ENCODE measurements at places on chromosomes 6 and 20.

- no peak for DNase-seq
These were observed 266.3 kb downstream of the ERMARD start for GRCh38 chr6:170017603-170018320.

GRCh38 chr6:155171747-155172449 is 91.9 kb upstream of the CLDN20 start:
- DNase-seq = no peak

DNA sequence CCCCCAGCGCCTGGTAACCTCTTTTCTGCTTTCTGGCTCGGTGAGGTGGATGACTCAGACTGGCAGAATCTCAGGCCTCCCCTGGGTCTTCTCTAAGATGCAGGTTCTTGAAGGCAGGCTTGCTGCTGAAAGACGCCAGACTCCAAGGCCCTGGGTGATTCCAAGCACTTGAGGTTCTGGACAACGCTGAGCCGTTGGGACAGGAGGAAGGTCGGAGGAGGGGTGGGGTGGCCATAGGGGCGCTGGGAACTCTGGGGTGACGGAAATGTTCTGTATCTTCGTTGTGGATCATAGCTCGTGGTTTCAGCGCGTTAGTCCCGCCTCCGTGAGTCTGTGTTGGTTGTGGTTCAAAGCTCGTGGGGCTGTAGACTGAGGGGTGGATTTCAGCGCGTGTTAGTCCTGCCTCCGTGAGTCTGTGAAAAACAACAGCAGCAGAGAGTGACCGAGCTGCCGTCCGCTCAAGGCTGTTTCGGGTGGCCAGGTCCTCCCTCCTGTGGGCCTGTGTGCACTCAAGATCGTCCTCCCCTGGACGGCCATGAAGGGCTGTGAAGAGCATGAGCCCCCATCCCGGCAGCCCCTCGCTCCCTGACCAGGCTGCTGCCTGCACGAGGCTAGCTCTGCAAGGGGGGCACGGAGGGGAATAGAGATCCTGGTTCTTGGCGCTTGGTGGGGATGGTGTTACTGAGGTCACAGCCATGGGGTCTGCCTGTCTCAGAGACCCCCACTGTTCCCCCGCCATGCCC is 7.7 kb downstream of the NTSR1 start:
- no peak for DNase-seq

- no peak for DNase-seq
These were observed 53.5 kb downstream of the TGM2 start for GRCh38 chr20:38111366-38112232.

GRCh38 chr20:9500121-9500520 is 14.3 kb upstream of the LAMP5 start:
- DNase-seq = no peak

GRCh38 chr20:15609921-15610320 is 963.3 kb downstream of the KIF16B start:
- DNase-seq = no peak

- no peak for DNase-seq
These were observed 1.3 kb downstream of the C6orf141 start for GRCh38 chr6:49551866-49552129.

DNA sequence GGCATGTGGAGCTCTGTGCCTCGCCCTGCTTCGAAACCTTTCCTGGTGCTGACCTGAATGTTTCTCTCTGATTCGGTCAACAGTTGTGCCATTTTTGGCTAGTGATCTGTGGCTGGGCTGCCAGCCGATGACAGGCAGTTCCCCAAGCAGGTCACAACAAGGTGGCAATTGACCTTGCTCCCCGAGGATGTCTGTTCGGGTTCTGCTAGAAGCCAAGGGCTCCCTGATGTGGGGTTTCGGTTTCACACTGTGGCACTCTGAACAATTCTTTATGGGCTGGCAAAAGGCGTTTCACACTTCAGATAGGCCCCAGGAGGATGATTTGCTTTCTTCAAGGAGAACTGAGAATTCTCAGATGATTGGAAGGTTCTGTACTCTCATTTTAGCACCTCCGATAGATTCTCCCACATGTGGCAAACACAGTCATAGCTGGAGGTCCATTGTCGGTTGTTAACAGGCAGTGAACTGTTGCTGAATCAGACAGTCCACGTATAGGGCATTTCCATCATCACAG is 135.6 kb downstream of the SLC24A3 start:
- no peak for DNase-seq

DNA sequence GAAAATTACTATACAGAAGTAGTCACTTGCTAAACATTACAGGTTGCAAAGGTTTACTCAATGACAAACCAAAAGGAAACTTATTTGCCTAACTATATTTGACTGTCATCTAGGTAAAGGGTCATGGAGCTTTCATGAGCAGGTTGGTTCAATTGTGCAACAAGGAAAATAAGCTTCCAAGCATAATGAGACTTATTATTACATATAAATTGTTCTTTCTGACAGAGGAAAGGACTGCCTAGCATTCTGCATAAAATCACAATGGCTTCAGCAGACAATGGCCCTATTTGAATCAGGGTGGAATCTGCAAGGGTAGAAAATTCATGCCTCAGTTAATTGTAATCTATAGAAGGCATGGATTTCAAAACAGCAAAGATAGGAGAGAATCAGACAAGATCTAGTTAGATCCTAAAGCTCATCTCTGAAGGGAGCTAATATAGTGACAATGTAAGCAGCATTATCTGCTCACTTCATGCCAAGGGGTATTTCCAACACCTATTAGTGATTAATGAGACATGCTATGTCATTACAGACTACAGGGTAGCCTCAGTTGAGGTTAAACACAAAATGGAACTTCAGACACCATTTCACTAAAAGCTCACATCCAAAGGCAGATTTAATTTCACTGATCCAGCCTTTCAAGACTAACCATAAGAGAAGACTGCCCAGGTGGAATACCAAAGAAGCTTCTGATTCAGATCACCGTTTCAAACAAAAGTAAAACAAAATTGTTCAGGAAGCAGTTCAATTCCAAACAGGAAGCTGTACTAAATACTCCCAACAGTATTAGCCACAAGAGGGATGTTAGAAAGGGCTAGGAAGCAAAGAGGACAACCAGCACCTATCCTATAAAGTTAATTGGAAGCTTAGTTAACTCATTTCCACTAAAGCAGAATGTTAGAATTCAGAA is 8.5 kb downstream of the STAU1 start:
- DNase-seq = no peak

GRCh38 chr6:36120979-36121786 is 9.1 kb upstream of the MAPK13 start:
- DNase-seq = no peak

DNA sequence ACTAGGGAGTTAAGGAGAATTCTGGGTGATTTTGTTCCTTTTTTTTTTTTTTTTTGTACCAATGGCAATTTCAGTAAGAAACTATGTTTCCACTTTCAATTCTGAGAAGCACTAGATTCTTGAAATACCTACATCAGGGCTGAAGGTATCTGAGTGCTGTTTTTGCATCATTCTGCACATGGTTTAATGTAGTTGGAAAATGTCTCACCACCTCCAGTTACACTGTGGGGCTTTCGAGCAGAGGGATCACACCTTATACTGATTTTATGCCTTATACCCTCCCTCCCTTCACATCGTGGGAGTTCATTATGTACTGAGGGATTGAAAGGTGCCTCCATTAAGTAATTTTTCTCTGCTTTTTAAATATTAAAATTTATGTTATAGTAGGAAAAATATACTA is 144.8 kb downstream of the KLHL32 start:
- no peak for DNase-seq

- no peak for DNase-seq
These were observed 77.9 kb upstream of the MYL9 start for GRCh38 chr20:36463212-36464061.

DNA sequence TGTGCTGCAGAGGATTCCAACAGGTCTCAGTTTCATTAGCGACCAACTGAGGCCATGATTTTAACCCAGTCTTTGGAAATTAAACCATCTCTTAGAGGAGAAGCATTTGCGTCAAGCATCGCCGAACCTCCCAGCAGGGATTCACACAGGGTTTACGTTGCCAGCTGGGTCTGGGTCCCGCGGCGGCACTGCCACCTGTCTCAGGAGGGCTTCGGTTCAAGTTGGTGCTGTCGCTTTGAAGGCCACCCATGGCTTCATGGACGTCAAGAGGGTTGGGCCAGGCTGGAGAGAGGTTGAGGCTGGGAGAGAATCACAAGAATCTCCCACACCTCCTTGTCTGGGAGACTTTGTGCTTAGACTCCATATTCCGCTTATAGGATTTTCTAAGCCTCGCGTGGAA is 43.0 kb upstream of the FRMD1 start:
- DNase-seq = no peak

DNA sequence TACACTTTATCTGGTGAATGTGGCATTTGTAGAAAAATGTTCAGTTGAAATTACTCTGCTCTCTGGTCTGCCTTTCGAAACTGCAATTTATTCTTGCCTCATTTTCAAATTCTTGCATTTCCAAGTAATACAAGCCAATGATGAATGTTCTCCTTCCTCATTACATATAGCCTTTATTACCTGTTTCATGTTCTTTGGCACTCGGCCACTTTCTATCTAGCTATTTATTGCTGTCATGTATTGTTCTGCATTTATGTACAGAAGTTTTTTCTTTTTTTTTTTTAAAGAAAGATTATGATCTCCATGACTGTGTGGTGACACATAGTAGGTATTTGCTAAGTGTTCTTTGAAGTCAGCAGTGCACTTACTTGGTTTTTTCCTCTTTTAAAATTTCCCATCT is 261.4 kb downstream of the ZFAND3 start:
- no peak for DNase-seq

Measured in NCI-H1105 (cell line).